Stimulated activated CD4-positive, alpha-beta T cell treated with anti-CD3 and anti-CD28 coated beads, TNF-alpha, amount 100 ng/mL, for 1 hour (primary cell): ENCODE measurements at places on chromosomes 5 and 9.

GRCh38 chr5:146447734-146448380 is 724 bp downstream of the TCERG1 start:
- no peak for DNase-seq

- DNase-seq: no peak
Observed at GRCh38 chr9:36210722-36211121, 20.0 kb downstream of the CLTA start.

GRCh38 chr5:12467799-12468198 is 563.6 kb upstream of the CTNND2 start:
- no peak for DNase-seq

- DNase-seq: no peak
Observed at GRCh38 chr5:154447089-154447725, 1.4 kb downstream of the SAP30L start.

DNA sequence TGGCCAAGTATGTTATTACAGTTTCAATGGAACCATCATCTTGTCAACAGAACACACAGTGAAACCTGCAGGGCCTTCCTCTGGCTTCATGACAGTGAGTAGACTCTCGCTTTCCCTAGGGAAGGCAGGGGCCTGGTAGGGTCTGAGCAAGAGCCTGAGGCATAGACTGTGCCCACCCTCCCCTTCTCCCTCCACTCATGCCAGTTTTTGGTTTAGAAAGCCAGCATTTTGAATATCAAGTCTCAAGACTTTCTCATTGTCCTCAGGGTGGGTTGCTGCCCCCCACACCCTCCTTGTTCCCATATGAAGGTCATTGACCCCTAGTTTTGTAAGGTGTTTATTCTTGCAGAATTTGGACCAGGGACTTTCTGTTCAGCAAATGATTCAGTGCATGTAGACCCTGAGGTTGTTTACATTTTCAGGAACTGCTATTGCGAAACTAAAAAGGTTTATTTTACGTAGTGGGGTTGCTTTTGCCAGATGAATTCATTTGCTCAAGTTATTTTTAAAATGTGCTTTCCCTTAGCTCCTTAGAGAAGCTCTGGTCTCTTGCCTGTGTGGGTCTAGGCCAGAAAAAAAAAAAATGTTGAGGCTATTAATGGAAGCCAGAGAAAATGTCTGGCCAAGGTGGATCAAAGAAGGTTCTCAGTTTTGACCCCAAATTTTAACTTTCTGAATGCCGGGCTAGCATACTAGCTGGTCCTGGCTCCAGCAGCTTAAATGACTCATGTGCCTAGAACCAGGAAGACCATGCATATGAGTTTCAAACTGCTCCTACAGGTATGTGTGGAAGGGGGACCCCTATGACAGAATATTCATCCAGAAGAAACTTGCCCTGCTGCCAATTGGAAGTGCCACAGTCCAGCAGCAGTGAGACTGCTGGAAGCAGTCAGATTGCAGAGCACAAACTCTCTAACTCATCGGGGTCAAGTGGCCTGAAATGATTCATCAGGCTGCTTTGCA is 10.1 kb upstream of the MOB3B start:
- no peak for DNase-seq

- DNase-seq: no peak
Observed at GRCh38 chr5:54721116-54721515, 203.6 kb downstream of the SNX18 start.

- no peak for DNase-seq
Observed at GRCh38 chr9:121698627-121699570, 47.5 kb downstream of the DAB2IP start.

- DNase-seq: no peak
Observed at GRCh38 chr5:40346901-40347300, 332.8 kb upstream of the PTGER4 start.

- no peak for DNase-seq
Observed at GRCh38 chr5:466661-467310, 23.8 kb downstream of the EXOC3 start.

DNA sequence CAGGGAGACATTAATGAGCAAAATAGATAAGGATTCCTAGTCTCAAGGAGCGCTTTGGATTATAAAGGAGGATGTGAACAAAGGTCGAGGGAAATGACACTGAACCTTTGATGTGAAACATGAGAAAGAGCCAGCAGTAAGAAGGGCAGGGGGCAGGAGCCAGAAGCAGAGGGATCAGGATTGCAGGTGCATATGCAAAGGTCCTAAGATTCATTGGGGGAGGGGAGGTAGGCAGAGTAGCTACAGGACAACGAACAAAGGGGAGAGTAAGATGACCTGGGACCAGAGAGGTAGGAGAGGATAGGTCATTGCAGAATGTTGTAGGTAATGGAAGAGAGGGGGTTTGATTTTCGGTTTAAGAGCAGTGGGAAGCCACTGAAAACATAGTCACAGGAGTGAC is 129.2 kb upstream of the TRPM3 start:
- DNase-seq: no peak

- no peak for DNase-seq
Observed at GRCh38 chr9:69818750-69819345, 1.8 kb upstream of the CFAP95 start.

DNA sequence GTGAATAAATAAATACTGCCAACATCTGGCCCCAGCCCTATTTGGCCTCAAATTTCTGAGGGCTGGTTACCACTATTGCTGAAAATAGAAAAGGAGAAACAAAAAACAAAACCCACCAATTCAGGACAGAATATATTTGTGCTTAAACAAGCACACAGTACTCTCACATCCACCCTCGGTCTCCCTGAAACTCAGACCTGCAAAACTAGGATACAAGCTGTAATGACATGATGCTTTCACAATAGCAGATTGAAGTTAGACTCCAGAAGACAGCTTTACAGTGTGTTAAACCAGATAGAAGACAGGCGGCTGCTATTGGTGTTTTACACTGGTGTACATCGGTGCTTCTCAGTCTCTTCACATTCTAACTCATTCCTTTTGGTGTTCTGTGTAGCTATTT is 214.9 kb upstream of the DMRT1 start:
- no peak for DNase-seq
